ENCODE measurements at places on chromosomes 12 and 14. TPM values are rescaled to one million over a fixed set of nuclear protein-coding genes. Genes with fewer than 3 reads are reported as not detected.

GRCh38 chr12:2355198-2355597 lies 302.4 kb downstream of the CACNA1C start:
- no peak for DNase-seq

GRCh38 chr14:104561632-104562495 lies 17.7 kb upstream of the C14orf180 start:
- DNase-seq: peak; percentile 8

DNA sequence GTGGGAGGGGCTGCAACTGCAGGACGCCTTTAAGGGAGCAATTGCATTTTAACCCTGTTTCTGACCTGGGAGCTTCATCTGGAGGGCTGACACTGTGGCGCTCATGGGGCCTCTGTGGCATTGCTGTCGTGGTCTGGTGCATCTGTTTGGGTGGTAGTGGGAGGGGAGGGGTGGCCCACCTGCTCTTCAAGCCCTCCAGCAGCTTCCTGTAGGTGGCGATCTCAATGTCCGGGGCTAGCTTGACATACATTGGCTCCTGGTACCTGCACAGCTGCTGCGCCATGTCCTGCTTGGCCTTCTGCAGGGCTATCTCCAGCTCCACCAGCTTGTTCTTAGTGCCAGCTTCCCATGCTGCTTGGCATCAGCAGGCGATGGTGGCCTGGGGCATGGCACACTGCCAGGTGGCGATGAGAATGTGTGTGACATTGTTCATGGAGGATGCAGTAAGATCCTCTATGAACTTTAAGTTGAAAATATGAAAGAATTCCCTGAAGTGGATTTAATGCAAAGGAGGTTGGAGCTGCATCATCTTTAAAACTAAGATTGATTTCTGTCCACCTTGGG lies 7.7 kb upstream of the KRT82 start:
- DNase-seq: no peak

DNA sequence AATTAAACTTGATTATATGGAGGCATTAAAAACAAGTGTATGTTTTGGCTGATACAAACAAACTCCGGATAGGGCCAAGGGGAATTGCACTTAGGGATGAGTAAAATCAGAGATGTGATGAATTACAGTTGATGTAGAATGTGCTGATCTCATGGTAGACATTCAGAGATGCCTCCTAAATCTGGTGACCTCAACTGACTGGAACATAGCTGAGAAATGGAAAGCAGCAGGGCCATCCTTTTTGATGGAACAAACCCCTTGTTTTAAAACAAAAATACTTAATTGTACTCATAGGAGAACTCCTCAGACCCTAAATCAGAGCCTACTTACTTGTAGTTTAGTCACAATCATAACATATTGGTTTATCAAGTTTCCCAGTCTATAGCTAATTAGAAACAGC lies 122.8 kb downstream of the C12orf75 start:
- DNase-seq: no peak

DNA sequence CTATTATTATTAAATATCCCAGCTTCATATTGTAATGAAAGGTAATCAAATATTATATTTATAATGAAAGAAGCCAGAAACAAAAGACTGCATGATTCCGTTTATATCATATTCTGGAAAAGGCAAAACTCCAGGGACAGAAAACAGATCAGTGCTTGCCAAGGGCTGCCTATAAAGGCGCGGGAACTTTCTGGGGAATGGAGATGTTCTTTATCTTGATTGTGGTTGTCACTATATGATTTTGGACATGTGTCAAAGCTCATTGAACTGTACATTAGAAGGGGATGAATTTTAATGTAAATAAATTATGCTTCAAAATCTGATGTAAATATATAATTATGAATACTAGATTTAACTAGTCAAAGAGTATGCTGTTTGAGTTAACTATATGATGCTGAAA lies 115.4 kb upstream of the KRAS start:
- DNase-seq: no peak

The TGM1 gene
- 2.0 TPM for total RNA-seq

DNA sequence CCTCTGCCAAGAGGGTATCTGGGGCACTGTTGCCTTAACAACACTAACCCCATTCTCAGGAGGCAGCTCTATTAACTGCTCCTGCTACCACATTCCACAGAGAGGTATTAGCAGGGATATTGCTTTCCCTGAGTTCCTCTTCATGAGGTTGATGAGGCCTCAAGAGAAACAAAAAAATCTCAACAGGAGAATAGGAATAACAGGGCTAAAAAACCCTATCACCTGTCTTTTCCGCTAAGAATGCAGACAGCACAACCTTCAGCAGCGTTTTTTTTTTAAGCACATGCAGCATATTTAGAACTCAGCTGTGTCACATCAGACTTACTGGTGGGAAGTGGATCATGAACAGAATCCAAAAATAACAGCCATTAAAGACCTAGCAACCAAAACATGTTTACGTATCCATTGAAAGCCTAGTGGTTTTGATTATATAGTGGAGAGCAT lies 29.2 kb downstream of the ATF7 start:
- DNase-seq: no peak

- no peak for DNase-seq
Measured at GRCh38 chr12:116697305-116697704, 40.6 kb downstream of the SPRING1 start.

The CATSPERB gene
- 1.5 TPM for total RNA-seq

DNA sequence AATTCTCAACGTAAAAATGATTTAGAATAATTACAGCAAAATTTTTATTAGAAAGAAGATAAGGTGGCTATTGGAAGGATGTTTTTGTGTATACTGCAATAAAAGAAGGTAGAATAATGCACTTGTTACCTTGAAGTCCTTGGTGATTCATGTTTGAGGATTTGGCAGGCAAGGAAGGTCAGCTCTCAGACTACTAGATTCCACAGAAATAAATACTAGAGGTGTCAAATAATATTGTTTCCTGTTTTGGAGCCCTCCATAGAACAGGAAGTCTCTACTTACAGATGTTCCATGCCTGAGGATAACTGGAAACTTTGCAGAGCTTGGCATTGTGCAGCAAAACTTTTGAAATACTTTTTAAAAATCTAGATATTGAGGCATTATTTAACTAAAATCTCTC lies 284.3 kb upstream of the SYT1 start:
- no peak for DNase-seq

GRCh38 chr14:61668282-61668681 lies 27.0 kb upstream of the HIF1A start:
- no peak for DNase-seq

The CLEC4D gene
- total RNA-seq: 0.26 TPM

The PLCZ1 gene
- not detected for total RNA-seq

The PRIM1 gene
- total RNA-seq: 4.3 TPM

DNA sequence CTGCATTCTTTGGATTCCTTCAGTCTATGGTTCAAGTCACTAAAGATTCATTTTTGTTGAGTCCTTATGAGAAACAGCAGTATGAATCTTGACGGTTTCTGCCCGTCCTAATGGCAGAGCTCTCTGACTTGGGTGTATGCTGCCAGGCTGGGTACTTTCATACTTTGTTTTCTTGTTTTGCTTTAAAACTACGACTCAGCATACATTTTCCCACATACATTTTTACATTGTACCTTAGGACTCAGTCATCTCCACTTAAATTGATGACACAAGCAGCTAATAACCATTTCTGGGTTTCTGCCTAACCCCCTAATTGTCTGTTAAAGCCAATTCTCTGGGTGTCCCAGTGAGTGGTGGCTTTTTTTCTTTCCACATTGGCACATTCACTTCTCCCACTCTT lies 4.8 kb upstream of the DDX55 start:
- no peak for DNase-seq

DNA sequence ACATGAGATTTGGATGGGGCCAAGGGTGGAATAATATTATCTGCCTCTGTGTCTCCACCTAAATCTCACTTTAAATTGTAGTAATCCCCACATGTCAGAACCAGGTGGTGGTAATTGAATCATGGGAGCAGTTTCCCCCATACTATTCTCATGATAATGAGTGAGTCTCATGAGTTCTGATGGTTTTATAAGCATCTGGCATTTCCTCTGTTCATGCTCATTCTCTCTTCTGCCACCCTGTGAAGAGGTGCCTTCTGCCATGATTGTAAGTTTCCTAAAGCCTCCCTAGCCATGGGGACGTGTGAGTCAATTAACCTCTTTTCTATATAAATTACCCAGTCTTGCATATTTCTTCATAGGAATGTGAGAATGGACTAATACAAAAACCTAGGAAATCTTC lies 29.9 kb downstream of the TSPAN19 start:
- DNase-seq: no peak

DNA sequence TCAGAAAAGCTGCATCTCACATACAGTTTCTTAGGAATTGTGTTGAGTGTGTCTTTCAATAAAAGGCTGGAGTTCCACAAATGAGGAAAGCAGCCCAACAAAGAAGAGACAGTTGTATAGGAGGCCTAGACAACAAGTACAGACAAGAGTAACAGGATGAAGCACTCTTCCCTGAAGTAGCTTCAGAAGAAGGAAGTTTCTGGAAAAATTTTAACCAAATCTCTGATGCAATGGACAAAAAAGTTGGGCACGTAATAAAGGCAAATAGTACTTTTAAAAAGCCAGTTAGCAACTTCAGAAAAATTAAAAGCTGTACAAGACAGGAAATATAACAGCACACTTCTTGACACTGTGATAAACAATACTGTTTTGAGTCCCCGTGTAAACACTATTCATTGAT lies 134.1 kb upstream of the PLEKHG7 start:
- no peak for DNase-seq

DNA sequence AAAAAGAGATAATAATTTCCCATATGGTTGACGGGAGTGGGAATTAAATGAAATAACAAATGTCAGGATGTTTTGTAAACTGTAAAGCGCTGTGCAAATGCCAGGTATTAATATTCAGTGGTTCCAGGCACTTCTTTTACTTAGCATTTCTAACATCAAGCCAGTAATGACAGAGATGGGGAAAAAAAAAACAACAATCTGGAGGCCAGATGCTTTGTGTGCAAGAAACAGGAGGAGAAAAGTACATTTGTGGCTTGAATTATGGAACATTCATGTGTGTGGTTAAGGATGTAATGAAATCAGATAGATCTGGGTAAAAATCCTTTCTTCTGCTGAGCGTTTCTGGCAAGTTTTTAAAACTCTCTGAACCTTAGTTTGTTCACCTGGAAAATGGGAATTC lies 509.6 kb downstream of the FUT8 start:
- no peak for DNase-seq

GRCh38 chr12:92332552-92332951 lies 186.9 kb upstream of the BTG1 start:
- no peak for DNase-seq

DNA sequence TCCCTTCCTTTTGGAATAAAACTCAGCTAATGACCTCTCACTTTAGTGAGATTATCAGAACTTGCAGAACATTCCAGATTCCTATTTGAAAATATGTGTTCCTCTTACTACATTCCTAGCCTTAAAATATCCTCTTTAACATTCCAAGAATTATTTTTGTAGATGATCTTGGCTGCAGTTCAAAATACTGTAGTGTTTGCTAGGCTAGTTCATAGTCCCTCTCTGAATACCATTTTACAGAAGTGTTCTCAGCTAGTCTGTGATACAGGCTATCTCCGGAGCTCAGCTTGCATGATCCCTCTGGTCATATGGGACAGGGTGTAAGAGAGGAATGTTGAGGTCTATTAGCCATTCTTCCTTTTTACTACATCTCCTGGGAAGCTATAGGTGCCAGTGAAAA lies 17.6 kb upstream of the GPR33 start:
- DNase-seq: no peak

- DNase-seq: peak; percentile 85
Measured at GRCh38 chr14:73741386-73741875, 27.2 kb upstream of the PNMA1 start.

DNA sequence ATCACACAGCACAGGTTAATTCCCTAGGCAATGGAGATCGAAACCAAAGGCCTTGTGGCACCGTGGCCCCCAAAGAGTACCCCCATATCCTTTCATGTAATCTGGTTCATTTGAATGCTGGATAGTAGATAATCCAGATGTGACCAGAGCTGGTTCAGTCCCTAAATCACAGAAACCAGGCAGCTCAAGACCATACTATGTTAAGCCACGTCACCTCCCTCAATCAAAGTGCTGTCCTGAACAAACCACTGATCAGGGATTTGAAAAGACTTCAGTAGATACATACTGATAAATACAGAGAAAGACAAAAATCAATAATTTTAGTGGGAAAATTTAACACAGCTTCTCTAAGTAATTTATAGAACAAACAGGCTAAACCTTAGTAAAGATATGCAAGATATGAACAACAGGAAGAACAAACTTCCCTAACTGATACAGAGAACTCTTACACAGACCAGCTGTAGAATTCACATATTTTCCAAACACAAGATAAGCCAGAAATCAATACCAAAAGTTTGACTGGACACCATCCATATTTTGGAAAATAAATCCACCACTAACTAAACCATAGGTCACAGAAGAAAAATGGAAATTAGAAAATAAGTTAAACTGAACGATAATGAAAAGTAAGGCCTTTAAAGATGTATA lies 67.1 kb downstream of the BCAT1 start:
- DNase-seq: no peak

DNA sequence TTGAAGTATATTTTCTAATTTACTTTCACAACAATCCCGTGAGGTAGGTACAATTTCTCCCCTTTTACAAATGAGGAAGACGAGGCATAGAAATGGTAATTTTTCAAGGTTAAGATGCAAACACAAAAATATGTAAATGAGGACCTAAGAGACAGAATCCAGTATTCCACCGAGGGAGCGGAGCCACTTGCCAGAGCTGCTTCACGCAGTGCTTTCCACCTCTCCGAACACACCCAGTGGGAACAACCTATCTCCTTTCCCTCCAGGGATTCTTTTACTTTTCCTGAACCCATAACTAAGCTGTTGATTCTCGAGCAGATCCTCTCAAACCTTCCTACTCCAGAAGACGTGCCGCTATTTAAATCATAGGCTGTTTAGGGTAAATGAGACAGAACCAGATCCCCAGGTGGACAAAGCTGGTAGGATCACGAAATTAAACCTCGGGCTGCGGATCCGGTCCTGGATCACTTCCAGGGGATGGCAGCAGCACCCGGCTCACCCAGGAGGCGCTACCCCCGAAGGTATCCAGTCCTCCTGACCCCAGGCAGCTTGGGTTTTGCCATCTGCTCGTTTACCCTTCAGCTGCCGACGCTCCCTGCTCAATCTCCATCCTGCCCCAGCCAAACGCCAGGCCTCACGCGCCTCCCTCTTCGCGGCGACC lies 1.5 kb downstream of the DDHD1 start:
- DNase-seq: peak; percentile 42

- no peak for DNase-seq
Measured at GRCh38 chr12:13183620-13184019, 12.9 kb upstream of the EMP1 start.

The PLA2G1B gene
- total RNA-seq: not detected

GRCh38 chr14:44945264-44945663 lies 16.5 kb downstream of the KLHL28 start:
- DNase-seq: no peak

The DAO gene
- not detected for total RNA-seq

The GYS2 gene
- not detected for total RNA-seq

DNA sequence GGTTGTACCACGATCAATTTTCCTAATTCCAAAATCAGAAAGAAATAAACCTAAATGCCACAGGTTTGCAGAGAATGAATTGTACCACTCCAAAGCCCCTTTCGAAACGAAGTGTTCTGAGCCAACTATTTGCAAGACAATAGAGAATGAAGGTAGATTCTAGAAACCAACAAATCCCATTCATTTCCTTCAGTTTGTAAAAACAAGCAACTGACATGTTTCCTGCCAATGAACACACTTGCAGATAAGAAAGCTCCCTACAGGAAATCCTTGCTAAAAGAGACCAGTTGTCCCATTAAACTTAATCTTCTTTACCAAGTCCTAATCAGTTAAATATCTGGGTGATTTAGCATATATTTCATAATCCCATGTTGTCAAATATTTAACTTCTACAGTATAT lies 198.4 kb upstream of the FOXN3 start:
- no peak for DNase-seq

The MUCL1 gene
- 1.1 TPM for total RNA-seq

The DUSP6 gene
- 27.8 TPM for total RNA-seq

The CLEC7A gene
- total RNA-seq: 14.9 TPM

The ANKRD13A gene
- total RNA-seq: 21.1 TPM

Data from right cardiac atrium (tissue), 5 donors.